ENCODE measurements at places on chromosomes 7 and 10.

GRCh38 chr10:86653379-86653778 lies 968 bp upstream of the OPN4 start:
- DNase-seq = no peak

- no peak for DNase-seq
These were observed 158.0 kb upstream of the RHEB start for GRCh38 chr7:151677581-151678226.

DNA sequence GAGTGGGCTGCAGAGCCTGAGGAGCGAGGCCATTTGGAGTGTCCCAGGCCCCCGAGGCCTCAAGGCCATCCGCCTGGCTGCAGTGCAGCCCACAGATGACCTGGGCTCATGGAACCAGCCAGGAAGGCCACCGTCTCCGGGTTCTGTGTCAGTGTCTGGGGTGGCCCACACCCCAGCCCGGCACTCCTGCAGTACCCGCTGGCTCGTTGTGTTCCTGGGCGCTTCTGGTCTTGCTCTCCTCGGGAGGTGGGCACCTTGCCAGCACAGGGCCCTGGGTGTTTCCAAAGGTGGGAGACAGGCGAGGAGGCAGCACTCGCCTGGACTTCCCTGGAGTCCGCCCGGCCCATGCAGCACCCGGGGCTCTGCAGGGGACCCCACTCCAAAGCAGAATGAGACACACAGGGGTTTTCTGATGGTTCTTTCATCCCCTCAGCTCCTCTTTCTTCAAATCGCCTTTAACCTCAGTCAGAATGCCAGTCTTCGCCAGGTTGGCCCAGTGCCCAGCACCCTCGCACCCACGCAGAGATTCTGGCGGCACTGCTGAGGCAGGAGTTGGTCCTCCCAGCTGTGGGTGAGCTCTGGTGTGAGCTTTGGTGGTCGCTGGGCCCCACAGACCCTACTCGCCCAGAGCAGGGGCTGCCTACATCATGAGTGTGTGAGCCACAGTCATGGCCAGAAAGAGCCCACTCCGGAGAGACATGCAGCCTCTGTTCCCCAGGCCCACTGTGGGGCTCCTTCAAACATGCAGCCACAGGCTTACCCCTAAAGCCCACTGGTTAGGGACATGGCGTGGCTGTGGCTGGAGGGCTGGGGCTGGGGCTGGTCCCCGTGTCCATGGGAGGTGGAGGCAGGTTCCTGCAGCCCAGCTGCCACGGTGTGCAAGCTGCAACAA lies 155.7 kb downstream of the EBF3 start:
- no peak for DNase-seq

GRCh38 chr7:155980841-155981240 lies 168.6 kb upstream of the SHH start:
- DNase-seq = no peak

DNA sequence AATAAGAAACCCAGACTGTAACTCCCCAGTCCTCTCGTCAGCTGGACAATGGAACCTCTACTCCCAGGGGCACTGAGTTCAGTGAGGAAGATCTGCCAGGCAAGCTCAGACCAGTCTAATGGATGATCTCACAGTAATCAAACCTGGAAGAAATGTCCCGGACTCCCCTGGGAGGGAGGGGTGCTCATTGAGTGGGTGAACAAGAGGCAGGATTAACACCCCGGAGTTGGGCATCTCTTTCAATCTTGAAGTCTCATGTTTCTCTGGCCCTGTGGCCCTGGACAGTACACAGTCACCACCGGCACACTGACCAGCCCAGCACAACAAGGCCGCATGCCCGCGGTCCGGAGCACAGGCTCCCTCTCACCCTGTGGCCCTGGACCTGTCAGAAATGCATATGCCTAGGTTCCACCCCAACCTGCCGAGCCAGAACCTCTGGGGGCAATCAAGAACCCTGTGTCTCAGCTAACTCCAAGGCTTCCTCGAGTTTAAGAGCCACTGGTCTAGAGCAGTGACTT lies 27.8 kb downstream of the CXCL12 start:
- no peak for DNase-seq

DNA sequence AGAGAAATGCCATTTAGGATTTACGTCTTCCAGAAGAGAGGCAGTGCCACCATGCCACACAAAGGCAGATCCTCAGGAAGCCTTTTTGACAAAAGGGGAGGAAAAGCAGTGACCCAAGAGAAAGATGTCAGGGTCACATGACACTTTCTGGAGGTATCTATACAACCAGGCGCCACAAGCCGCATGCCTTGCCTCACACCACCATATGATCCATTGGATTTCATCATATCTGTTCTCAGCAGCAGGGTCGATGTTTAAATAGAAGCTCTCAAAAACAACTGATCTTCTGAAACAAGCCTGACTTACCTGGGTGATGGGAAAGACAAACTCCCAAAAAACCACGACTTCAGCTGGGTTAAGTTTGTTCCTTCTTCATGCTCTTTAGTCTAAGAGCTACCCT lies 52.5 kb upstream of the UNC5B start:
- DNase-seq = no peak

- DNase-seq = no peak
These were observed 266.6 kb downstream of the DNAJB9 start for GRCh38 chr7:108836256-108836655.

DNA sequence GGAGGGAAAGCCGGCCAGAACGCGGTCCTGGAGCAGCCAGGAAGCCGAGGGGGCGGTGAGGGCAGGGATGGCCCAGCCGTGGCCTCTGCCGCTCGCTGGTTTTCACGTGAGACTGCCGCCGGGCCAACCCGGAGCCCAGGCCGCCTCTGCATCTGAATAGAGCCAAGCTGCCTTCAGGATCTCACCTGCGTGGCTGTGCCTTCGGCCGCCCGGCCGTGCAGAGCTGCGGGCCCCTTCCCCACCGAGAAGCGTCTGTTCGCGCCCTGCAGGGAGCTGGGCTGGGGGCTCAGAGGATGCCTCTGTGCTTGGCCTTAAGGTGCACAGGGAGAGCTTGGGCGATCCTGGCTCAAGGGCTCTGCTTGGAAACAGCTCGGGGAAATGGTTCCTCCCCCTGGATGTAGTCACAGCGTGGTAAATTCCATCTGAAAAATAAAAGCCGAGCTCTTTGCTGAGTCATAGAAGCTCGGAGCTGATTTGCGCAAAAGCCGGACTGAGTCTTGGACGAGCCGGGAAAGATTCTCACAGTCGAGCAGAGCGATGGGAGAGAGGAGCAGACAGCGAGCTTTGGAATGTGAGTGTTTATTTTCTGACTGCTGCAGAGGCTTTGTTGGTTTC lies at the start of gene JAKMIP3:
JAKMIP3 (plus strand) TSS at position 456 of the 615 bp plus-strand sequence. CDS start 38,863 bp downstream, outside the sequence.
- DNase-seq = no peak

DNA sequence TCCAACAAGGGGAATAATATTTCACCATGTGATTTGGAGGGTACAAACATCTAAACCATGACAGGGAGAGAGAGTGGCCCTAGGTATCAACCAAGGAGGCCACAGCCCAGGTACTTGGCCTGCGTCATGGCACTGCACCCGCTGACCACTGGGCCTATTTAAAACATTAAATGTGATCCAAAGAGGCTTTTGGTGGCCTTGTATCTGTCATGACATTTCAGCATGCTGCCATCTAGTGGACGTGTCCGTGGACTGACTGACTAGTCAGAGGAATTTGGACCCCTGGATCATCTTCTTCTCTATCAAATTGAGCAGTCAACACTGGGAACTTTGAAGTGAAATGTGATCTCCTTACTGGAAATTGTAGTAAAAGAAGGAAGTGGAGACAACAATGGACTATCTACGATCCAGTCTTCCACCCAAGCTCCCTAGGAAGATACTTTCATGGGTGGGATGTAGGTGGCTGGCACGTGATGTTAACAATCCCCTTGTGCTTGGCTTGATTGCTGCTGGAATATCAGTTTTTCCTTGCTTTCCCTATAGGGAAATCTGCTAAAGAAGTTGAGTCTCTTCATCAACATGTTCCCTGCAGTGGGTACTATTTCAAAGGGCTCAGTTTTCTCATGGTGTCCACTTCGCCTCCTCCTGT lies 24.6 kb upstream of the ITGA8 start:
- peak; percentile 13 for DNase-seq

DNA sequence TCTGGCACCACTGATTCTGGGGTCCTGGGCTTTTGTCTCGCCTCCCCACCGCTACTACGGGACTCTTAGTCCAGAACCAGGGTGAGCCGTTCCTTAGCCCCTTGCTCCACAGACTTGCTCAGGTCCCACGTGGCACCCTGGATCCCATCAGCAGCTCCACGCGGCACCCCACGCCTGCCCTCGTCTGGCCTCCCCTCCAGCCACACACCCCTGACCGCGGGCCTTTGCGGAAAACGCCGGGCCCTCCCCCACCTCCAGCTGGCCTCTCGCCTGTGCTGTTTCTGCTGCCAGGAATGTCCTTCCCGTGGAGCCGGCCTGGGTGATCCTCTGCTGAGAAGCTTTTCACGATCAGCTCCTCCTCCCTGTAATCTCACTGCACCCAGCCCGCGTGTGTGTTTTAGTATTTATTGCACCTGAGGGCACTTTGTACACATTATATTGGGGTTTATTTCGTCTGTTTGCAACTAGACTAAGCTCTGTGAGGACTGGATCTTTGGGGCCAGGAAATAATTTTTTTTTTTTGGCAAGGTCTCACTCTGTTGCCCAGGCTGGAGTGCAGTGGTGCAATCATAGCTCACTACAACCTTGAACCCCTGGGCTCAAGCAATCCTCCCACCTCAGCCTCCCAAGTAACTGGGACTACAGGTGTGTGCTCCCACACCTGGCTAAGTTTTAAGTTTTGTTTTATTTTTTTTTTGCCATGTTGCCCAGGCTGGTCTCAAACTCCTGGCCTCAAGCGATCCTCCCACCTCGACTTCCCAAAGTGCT lies 10.5 kb upstream of the TTYH3 start:
- no peak for DNase-seq

DNA sequence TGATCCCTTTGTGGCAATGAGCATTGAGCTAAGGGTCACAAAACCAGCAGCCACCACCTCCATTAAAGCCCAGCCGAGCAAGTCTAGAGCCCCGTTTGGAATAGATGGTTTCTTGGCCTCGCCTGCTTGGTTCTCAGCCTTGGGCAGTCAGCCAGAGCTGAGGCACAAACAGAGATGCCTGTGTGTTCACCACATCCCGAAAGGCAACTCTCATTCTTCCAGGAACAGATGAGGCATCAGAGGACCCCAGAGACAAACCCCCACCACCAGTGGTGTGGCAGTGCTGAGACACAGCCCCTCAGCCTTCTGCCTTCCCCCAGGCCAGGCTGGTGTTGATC lies 203.3 kb upstream of the ZMIZ1 start:
- DNase-seq = no peak

DNA sequence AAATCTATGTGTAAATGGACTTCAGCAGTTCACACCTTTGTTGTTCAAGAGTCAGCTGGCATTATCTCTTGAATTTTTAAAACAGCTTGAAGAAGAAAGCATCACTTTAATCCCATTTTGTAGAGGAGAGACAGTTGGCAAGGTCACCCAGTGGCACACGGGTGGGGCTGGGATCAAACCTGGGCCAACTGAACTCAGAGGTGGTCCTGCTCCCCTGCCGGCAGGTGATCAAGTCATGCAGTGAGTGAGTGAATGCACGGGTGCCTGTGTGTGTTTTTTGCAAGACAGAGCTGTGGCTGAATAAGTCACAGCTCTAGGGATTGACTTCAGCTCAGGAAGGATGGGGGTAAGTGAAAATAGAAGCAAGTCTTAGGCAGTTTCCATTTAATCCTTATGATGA lies 9.5 kb downstream of the GHRHR start:
- no peak for DNase-seq

DNA sequence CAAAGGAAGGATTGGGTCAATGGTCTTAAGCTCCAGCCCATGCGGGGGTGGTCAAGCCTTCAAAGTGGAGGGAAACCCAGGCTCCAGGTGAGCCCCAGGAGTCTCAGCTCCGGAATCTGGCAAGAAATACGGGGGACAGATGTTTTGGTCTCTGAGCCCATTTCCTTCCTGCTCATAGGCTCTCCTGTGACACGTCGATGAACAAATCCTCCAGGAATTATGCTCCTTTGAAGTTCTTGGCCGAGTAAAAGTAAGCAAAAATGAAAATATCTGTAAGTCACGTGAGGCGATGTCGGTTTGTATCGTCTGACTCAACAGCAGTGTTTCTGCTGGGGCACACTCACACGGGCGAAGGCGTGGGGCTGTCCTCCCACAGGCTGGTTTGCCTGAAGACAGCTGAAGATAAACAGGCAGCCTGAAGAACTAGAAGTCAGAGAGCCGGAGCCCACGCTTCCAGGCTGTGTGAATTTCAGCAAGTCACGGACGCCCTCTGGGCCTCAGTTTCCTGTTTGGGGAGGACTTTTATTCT lies 52.6 kb upstream of the SMNDC1 start:
- peak; percentile 75 for DNase-seq

- DNase-seq = no peak
These were observed at the start of gene BMPER for GRCh38 chr7:33905389-33906032. TSS of gene BMPER (plus strand) at chr7:33905539. CDS start at chr7:33905614, 75 bp downstream.

- DNase-seq = no peak
These were observed 359.7 kb upstream of the ZNF32 start for GRCh38 chr10:44008270-44008916.

DNA sequence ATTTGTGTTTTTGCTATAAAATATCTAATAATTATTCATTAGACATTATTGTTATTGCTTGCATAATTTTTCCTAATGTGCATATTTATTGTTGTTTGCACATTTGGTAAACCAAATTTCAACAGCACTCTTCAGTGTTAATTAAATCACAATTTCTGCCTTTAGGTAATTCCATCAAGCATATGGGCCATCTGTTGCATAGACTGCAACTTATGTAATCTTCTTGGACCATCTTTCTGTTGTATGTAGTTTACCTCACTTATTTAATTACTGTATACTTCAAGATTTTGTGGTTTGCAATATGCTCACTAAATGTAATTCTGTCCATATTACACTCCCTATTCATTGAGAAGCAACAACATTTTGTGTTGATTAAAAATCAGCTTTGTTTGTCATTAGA lies 1360.1 kb downstream of the REEP3 start:
- no peak for DNase-seq

DNA sequence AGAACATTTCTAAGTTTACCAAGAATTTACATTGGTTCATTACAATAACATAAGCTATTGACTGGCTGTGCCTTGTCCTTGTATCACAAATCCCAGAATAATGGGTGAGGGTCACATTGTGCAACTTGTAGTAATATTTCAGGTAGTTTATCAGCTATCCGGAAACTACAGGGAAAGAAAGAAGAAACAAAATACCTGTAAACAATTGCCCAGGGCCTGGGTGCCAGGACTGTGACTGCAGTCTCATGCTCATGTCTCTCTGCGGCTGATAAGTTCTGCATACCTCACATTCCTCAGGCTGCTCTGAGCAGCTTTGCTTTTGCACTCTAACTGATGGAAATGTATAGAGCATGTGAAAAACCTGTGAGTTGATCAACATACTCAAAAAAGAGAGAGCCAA lies 131.8 kb upstream of the TRIM24 start:
- DNase-seq = no peak

Data from CD4-positive, alpha-beta T cell treated with Interleukin-6 for 4 hours (primary cell).